ENCODE measurements at places on chromosomes 16 and 17.

- DNase-seq: no peak
These were observed 4.8 kb downstream of the DCAKD start for GRCh38 chr17:45046537-45047125.

DNA sequence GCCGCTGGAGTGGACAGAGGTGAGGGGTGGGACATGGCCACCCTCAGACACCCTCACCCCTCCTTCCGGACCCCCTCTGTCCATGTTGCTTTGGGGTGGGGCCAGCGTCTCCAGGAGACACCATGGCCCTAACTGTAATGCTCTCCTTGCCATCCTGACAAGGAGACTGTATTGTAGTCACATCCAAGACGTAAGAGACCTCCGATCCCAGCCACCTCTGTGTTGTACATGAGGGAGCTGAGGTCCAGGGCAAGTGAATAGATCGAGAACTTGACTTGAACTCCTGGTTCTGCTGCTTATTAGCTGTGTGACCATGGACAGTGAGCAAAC is 30.2 kb downstream of the POLR3E start:
- no peak for DNase-seq

DNA sequence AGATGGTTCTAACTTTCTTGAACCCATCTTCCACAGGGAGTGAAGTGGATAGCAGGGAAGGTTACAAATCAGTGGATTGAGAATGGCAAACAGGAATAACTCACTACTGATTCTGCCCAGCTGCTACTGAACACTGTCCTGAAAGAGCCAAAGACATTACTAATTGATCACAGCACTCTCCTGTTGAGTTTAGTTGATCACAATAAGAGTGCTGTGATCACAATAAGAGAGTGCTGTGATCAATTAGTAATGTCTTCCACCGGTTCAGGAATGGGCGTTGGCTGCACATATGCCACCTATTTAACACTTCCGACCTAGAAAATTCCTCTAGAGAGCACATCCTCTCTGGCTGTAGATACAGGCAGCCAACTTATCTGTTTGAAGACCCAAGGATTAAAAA is 11.4 kb downstream of the CFAP97D1 start:
- no peak for DNase-seq

GRCh38 chr17:14904386-14904785 is 360.7 kb downstream of the PMP22 start:
- no peak for DNase-seq

DNA sequence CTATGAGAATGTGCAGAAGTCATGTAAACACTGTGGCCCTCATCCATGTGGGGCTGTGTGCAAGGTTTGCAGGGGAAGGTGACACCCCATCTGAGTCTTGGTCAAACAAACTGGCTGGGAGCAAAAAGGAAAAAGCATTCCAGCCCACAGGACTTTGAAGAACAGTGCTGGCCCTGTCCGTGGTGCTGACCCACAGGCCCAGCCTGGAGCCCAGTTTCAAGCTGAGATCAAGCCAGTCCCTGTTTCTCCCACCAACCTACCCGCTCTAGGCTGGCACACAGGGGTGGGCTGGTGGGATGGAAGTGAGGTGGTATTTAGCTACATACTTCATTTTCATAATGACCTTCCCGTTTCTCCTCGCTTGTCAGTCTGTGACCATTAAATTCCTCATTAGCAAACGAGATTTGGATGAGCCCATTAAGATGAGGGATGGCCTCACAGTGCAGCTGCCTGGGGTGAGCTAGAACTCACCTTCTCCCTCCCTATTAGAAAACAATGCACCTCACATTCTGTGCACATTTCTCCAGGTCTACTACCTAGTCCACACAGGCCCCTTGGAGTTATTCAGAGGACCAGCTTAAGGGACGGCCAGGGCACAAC is 12.6 kb upstream of the RPL38 start:
- no peak for DNase-seq

GRCh38 chr17:17783116-17783824 is 53.5 kb downstream of the SREBF1 start:
- DNase-seq: peak; percentile 70

GRCh38 chr16:20409398-20410120 is at the start of gene ACSM5:
Gene ACSM5 (plus strand): TSS chr16:20409534. CDS start chr16:20411485, 1,951 bp downstream.
- peak; percentile 48 for DNase-seq

- no peak for DNase-seq
These were observed 69.6 kb upstream of the ATP2A3 start for GRCh38 chr17:4033751-4034251.

- DNase-seq: no peak
These were observed 102.0 kb downstream of the ITFG1 start for GRCh38 chr16:47358816-47359215.

GRCh38 chr16:85466304-85466700 is 146.8 kb upstream of the GSE1 start:
- DNase-seq: no peak

- DNase-seq: no peak
These were observed 466 bp downstream of the WDR90 start for GRCh38 chr16:649631-650030.
